ENCODE measurements at places on chromosomes 12 and 14.

DNA sequence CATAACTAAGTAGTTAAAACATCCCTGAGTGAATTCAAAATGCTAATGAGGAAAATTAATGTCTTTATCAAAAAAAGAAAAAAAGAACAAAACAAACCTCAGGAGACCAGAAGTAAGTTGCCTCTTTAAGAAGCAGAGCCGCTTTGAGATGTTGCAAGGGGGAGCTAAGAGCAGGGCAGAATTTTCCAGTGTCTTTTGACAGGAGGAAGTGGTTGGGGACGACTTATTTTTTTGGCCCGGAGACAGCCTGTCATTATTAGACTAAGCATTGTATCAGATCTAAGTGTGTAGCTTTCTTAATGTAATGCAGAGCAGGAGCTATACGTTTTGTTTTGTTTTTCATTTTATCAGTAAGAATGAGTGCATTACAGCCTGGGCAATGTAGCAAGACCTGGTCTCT, 206.6 kb downstream of the CACNA1C start:
- no peak for DNase-seq

- DNase-seq = no peak
Measured at GRCh38 chr14:76169776-76170175, 18.1 kb downstream of the GPATCH2L start.

DNA sequence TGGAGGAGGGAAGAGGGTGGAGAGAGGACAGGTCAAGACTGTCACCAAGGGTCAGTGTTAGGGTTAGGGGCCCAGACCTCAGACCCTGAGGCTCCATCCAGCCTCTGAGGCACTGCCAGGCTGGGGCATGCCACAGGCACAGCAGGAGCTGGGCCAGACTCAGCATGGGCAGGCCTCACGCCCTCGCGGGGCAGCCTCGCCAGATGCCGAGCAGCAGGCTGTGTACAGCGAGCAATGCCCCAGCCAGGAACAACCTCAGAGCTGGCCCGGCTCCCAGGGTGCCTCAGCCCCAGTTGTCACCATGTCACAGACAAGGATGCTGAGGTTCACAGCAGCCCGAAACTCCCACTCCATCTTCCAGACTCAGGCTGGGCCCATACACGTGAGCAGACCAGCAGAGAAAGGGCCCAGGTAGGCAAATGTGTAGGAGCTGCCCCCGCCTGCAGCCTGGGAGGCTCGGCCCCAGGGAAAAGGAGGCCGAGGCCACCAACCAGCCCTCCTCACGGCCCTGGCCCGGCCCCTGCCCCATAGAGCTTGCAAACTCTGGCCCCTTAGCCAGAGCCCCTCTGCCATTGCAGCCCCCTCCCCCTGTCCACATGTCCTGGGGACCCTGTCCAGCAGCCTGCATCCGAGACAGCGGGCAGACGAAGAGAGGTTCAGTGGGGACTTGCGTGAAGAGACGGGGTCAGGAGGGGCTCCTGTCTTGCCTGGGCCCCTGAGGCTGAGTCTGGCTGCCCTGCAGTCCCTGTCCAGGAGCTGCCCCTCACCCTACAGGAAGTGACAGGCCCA, 7.5 kb downstream of the C14orf180 start:
- no peak for DNase-seq

- DNase-seq = no peak
Measured at GRCh38 chr12:98243190-98243589, 272.2 kb upstream of the TMPO start.

DNA sequence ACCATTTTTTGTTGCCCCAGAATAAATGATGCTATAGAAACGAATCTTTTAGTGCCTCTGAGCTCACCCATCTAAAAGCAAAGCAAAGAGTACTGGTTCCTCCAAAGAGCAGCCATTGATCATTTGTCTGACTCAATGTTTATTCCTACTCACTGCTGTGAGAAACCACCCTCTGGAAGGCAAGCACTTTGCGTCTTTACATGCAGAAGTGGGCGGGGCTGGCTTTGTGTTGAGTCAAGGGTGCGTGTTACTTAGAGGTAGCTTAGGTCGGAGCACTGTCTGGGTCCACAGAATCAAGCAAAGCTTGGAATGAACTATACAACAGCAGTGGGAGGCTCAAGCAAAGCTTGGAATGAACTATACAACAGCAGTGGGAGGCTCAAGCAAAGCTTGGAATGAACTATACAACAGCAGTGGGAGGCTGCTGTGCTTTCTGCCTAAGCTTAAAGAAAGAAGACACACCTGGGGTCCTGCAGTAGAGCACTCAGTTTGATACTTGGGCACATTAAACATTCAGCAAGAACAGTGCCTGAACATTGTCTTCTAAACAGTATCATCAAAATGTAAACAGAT, 77.2 kb upstream of the PRICKLE1 start:
- no peak for DNase-seq

GRCh38 chr14:59214702-59215302, 26.3 kb downstream of the DAAM1 start:
- no peak for DNase-seq

DNA sequence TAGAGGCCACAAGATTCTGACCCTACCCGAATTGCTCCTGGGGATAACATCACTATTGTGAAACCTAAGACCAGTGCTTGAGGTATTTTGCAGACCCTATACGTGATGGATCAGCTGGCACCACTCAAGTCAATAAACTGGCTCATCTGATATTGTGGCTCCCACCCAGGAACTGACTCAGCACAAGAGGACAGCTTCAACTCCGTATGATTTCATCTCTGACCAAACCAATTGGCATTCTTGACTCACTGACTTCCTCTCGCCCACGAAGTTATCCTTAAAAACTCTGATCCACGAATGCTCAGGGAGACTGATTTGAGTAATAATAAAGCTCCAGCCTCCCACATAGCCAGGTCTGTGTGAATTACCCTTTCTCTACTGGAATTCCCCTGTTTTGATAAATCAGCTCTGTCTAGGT, 1036.1 kb upstream of the TMEM132C start:
- DNase-seq = peak; percentile 32

- DNase-seq = no peak
Measured at GRCh38 chr12:112969547-112970306, 8.6 kb upstream of the OAS2 start.

GRCh38 chr12:69598174-69598753, 12.4 kb downstream of the LRRC10 start:
- DNase-seq = no peak

GRCh38 chr12:64500394-64500793, 48.5 kb downstream of the TBK1 start:
- no peak for DNase-seq

- no peak for DNase-seq
Measured at GRCh38 chr14:68634874-68635595, 157.8 kb downstream of the ZFP36L1 start.

DNA sequence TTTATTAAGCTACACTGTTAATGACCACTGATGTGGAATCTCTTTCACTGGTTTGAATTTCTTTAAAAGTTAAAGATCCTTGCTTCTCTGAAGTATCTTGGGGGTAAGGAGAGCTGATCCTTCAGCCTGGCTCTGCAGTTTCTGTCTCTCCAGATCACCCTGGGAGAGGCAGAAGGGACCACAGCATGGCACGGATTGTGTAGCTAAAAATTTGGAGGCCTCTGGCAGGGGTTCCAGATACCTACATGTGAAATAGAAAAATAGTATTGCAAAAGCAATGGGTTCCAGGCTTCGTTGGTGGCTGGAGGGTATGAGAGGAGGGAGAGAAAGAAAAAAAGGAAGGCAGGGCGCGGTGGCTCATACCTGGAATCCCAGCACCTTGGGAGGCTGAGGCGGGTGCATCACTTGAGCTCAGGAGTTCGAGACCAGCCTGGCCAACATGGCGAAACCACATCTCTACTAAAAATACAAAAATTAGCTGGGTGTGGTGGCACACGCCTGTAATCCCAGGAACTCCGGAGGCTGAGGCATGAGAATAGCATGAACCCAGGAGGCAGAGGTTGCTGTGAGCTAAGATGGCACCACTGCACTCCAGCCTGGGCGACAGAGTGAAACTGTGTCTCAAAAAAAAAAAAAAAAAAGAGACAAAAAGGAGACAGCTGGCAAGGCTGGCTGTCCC, 3.4 kb downstream of the CHST11 start:
- DNase-seq = no peak

DNA sequence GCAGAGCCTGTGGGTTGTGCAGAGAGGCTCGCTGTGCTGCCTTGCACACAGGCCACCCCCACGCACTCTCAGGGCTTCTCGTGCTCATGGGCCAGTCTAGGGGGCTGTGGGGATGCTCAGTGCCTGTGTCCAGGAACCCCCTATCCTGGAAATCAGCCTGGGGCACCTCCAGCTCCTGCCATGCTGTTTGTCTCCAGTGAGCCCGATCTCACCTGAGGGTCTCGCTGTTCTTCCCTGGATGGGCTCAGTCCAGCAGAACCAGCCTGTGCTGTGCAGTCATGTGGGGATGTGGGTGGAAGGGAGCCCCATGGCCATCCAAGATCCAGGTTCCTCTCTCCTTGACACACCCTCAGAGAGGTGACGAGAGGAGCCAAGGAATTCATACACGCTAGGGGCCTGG, 26.7 kb downstream of the SERPINA1 start:
- DNase-seq = no peak

GRCh38 chr14:23137813-23138535, 18.9 kb upstream of the CEBPE start:
- no peak for DNase-seq

DNA sequence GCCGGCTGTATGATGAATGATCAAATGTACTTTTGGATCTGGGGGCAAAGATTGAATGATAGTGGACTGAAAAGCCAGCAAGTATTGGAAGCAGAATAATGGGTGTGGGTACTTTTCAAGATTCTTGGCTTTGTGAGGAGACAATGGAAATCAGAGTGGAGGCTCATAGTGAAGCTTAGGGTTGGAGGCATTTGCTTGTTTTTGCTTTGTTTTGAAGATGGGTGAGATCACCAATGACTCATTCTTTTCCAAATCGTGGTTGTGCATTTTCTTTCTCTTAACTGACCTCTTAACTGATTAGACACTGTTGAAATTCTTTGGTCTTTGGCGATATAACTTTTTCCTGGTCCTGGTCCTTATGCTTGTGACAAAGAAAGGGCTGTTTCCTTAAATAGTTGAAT, 54.4 kb downstream of the PELI2 start:
- DNase-seq = peak; percentile 2

DNA sequence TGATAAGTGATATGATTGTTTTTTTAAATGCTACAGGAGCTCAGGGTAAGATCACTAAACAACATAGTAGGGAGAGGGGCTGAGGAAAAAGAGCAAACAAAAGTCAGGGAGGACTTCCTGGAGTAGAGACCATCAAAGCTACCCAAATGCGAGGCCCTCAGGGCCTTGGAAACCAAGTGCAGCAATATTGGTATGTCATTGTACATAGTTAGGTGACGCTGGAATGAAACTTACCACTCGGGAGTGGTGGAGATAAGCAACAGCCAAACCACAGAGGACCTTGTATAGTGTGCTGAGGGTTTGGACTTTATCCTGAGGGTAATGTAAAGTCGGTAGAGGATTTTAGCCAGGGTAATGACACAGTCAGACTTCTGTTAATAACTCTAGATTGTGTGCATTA, 13.8 kb downstream of the KITLG start:
- peak; percentile 26 for DNase-seq

DNA sequence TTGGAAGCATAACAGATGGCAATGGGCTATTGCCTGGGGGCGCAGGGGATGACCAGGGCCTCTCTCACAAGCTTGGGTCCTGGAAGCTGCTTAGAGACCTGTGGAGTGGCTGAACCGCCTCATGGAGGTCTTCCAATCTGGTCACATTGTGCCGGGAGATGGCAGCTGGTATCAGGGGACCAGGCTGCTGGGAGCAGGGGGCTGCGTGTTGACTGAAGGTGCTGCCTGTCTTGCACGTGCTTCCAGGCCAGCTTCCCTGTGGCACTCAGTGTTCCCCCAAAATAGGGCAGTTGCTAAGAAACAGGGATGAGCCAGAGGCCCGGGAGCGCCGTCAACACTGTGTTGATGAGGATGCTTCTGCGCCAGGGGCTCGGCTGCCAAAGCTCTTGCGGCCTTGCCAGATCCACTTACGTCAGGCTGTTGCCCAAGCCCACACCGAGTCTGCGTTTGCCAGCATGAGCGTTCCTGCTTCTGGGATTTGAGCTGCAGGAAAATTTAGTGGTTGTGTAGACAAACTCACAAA, 39.8 kb downstream of the ELK3 start:
- no peak for DNase-seq

GRCh38 chr12:89947437-89948270, 239.0 kb upstream of the ATP2B1 start:
- DNase-seq = no peak

DNA sequence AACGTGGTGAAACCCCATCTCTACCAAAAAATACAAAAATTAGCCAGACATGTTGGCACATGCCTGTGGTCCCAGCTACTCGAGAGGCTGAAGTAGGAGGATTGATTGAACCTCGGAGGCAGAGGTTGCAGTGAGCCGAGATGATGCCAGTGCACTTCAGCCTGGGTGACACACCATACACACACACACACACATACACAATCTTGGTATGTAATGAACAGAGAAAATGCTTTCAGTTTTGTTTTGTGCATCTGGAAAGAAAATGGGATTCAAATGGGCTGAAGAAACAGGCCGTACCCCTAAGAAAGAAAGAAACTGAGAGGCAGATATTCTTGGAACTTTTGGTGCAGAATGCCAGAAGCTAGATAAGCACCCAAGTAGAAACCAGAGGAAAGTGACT, 107.2 kb downstream of the PDE3A start:
- DNase-seq = no peak

DNA sequence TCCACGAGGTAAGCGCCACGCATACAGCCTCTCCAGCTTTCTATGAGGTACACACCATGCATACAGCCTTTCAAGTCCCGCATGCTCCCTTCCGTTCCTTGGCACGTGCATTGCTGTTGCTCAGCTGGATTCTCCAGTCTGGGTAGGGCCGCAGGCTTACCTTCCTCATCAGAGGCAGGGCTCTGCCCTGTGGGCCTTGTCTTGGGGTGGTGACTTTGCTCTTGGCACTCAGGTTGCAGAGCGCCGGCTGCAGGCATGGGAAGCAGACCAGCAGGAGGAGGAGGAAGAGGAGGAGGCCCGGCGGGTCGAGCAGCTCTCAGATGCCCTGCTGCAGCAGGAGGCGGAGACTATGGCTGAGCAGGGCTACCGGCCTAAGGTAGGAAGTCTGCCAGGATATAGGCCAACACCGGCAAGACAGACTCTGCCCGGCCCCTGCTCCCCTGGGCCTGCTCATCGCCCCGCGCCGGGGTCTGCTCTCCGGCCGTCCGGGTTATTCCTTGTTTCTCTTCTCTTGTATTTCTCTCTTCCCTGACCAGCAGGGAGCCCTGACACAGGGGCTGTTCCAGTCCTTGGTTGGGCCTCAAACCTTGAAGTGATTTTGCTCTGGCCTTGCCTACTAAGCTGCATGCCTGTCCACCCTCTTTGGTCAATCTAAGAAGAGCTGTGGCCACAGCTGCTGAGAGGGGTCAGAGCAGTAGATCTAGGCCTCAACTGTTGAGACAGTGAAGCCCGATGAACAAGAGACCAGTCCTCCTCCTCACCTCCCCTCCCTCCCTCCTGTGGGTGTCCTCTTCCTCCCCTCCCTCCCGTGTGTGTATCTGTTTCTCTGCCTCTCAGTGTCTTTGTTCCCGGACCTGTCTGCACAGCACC, 15.3 kb downstream of the TCHP start:
- no peak for DNase-seq

GRCh38 chr12:5318874-5319273, 113.0 kb upstream of the NTF3 start:
- DNase-seq = peak; percentile 93
